ENCODE measurements at places on chromosomes 3 and 15.
A peak's percentile ranks its signal among the peaks of the same experiment; 100 is the strongest.

GRCh38 chr3:39291903-39292329 lies 12.1 kb upstream of the CX3CR1 start:
- DNase-seq, result peak; percentile 78

DNA sequence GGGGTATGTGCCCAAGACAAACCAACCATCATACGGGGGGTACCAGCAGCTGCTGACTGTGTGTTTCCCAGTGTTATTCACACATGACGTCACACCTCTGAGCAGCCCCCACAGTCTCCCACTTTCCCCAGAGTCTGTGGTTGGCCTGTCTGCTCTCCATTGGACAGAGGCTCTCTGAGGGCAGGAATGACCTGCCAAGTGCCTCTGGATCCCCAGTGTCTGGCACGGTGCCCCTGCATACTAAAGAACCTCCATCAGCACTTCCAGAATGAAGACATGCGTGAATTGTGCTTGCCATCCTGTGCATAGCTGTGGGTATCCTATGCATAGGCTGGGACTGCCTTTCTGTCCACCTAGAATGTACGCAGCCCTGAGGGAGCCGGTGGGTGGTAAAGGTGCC lies 3.5 kb upstream of the CCDC9B start:
- DNase-seq, result no peak

GRCh38 chr3:18354701-18355100 lies 70.4 kb downstream of the SATB1 start:
- no peak for DNase-seq

- DNase-seq, result peak; percentile 87
These were observed 1.0 kb downstream of the C15orf61 start for GRCh38 chr15:67521783-67522568.

DNA sequence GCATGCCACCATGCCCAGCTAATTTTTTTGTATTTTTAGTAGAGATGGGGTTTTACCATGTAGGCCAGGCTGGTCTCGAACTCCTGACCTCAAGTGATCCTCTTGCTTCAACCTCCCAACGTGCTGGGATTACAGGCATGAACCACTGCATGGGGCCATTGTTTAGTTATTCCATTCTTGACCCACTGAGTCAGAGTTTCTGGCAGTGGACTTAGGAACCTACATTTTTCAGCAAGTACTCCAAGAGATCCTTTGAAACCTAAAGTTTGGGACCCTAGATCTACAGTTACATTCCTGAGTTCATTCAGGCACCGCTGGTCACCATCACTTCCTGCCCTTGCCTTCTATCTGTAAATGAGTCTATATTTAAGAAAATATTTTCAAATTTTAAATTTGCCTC lies 1.4 kb upstream of the TNFSF10 start:
- no peak for DNase-seq

GRCh38 chr3:72520690-72521308 lies 327.4 kb downstream of the SHQ1 start:
- DNase-seq, result no peak

- peak; percentile 24 for DNase-seq
These were observed 3.6 kb downstream of the WHAMM start for GRCh38 chr15:82812994-82813393.

GRCh38 chr15:63612300-63612699 lies 15.1 kb downstream of the FBXL22 start:
- peak; percentile 13 for DNase-seq

DNA sequence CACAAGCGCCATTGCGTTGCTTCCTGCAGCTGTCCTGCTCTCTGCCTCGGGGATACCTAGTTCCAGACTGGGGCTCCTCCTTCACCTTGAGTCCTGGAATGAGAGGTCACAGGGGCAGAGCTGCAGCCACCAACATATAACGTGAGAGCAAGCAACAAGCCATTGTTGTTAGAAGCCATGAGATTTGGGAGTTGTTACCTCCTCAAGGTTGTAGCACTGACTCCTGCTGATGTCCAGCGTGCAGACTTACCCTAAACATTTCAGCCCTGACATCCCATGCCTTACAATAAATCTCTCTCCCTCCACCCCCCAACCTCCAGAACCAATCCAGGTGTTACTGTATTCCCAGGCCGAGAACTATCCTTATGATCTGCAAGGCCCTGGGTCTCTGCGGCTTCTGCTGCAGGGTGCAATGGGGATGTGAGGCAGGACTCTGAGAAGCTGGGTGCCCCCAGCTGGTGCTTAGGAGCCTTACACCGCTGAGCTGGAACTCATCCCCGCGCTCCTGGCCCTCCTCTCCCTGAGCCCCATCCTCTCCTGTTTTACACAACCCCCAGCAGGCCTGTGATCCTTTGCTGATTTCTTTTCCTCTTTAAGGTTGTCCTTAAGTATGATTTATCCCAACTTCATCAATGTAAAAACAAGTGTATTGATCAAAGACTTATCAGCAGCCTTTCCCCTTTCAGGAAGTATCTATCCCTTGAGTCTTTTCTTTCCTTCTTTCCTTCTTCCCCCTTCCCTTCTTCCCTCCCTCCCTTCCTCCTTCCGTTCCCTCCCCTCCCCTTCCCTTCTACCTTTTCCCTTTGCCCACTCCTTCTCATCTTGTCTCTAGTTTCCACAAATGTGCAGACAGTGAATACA lies 84.2 kb upstream of the ABHD2 start:
- DNase-seq, result peak; percentile 79

GRCh38 chr3:79125313-79125984 lies 642.3 kb downstream of the ROBO1 start:
- no peak for DNase-seq

DNA sequence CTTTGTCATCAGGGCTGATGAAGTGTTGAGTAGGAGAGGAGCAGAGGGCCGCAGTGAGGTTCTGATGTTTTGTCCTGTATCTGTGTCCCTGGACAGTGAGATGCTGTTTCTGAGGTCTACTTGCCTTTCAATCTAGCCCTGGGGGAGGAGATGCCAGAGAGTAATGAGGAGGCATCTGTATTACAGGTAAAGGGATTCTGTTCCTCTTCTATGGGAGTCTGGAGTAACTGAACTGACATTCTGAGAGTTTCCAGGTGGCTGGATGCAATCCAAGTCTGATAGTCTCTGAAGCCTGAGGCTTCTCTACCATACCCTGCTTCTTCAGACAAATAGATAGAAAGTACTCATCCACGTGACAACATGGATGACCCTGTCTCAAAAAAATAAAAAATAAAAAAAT lies 60.9 kb downstream of the IL12A start:
- DNase-seq, result no peak

DNA sequence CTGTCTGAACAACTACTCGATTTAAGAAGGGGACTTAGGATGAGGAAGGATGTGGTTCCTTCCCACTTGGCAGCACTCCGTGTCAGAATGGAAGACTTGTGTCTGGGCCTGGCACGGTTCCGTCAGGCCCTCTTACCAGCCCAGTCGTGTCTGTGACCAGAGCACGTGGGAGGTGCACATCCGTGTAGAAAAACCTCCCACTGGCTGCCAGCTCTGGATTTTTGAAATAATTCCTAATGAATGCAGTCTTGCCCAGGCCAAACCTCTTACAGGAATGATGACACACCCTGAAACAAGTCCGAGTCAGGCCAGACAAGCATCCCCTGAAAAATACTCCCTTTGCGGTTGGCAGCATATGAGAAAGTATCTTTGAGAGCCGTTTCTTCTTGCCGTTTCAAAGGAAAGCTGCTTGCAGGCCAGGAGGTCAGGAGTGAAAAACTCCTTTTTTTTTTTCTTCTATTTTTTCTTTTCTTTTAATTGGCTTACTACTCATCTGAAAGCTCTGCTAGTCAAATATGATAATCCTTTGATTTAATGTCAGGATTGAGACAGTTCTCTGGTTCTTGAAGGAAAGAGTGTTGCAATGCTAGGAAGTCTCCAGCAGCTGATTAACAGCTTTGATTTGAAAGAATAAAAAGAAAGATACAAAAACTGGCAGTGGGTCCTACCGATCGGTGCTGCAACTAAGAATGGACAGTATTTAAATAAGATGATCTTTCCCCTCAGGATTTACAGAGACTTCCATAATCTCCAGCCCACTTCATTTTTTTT lies 19.8 kb downstream of the IL1RAP start:
- DNase-seq, result peak; percentile 59

GRCh38 chr15:58241872-58242271 lies 103.7 kb downstream of the AQP9 start:
- peak; percentile 48 for DNase-seq

DNA sequence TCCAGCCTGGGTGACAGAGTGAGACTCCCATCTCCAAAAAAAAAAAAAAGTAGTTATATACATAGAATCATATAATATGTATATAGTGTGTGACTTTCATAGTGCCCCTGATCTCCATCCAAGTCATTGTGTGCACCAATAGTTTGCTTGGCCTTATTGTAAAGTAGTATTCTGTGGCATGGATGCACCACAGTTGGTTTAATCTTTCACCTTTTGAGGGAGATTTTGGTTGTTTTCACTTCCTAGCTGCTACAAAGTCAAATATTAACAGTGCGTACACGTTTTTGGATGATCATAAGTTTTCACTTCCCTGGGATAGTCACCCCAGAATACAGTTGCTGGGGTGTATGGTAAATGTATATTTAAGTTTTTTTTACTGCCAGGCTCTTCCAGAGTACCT lies 162.8 kb downstream of the PTPRG start:
- no peak for DNase-seq

DNA sequence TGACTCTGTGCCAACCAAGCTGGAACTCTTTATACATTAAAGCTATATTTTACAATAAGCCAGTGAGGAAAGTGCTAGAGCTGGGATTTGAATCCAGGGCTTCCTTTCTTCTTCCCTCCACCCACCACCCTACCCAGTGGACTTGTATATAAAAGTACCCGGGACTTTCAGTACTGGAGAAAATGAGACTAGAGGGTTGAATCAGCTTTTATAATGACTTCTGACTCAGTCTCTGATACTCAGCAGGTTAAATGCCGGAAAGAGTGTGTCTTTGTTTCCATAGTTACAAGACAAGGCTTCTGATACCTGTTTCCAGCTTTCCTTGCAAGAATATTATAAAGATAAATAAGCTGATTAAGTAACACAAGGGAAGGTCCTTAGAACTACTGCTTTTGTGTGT lies 80.9 kb downstream of the FRMD4B start:
- DNase-seq, result no peak

GRCh38 chr3:16343101-16343500 lies 78.1 kb downstream of the OXNAD1 start:
- no peak for DNase-seq

DNA sequence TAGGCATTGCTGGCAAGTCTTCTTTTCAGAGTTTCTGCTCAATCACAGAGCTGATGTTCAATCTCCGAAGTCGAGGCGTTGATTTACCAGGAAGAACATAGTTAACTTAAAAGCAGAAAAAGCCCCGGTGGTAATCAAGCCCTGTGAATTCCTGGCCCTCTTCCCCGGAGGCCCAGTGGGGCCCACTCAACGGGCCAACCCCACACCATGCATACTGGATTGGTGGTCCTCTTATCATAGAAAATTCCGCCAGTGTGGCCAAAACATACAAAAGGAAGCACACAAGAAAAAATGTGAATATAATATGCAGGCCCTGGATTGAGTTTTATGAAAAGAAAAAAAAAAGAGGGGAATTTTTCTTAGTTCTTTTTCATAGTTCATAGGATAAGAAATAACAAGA lies 873.0 kb upstream of the NR2F2 start:
- DNase-seq, result no peak

GRCh38 chr3:183508821-183509220 lies 46.7 kb downstream of the KLHL6 start:
- DNase-seq, result no peak

DNA sequence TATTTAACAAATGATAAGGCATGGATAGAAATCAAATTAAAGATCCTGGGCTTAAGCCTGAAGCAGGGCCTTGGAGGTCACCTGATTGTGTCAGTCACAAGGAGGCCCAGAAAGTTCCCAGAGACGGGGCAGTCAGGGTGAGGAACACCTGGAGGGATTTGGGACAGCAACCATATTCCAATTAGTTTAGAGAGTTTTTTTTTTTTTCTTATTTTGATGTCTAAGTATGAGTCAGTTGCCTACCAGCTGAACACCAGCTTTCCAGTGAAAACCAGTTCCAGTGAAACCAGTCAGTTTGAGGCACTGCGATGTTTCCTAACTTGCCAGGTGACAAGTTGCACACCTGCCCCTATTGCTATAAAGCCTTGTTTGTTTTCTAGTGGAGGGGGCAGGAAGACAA lies 350.7 kb upstream of the AZI2 start:
- no peak for DNase-seq

GRCh38 chr3:45682311-45682710 lies 6.9 kb upstream of the SACM1L start:
- DNase-seq, result no peak

- DNase-seq, result peak; percentile 36
These were observed 42.5 kb downstream of the CMTM6 start for GRCh38 chr3:32460031-32460749.

DNA sequence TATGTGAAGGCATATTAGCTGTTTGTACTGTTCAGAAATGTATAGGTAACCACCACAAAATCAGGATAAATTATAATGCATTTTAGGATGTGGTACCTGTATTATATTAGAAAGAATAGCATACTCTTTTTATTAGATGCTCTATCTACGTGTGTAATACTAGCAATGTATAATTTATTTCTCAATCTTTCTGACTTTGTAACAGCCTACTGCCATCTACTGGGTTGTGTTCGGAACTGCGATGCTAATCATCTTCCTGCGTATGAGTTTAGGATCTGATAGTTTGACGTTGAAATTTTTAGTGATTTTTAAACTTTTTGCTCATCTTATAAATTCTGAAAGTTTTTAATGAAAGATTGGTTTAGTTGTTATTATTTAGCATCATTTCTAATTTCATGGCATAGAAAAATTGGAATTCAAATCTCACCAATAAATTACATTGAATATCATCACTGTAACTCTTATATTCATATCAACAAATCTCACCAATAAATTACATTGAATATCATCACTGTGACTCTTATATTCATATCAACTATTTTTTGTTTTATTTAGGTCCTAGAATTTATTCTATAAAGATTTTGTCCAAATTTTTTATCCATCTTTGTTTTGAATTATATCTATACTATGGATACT lies 322.7 kb upstream of the ZNF717 start:
- peak; percentile 43 for DNase-seq

DNA sequence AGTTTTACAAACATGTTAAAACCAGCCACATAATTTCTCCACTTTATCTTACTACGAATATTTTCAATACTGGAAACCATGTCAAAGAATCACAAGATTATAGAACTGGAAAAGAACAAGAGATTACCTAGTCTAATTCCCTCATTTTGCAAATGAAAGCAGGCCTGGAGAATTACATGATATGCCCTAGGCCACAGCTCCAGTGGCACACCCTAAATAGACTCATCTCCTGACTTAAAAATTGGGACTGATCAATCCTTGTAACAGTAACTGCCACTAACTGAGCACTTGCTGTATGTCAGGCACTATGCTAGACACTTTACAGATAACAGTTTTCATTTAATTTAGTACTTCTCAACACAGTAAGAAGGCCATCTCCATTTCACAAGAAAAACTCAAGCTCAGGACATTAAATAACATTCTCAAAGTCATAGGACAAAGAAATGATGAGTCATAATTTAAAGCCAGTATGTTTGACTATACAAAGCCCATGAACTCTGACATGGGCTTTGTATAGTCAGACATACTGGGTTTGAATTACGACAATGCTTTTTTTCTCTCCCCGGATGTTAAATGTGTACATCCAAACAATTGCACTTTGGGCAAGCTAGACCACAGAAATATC lies 9.4 kb downstream of the IGSF11 start:
- peak; percentile 70 for DNase-seq

Measured in NCI-H82 (cell line).